ENCODE measurements at places on chromosomes 2 and 18. TPM values are rescaled to one million over a fixed set of nuclear protein-coding genes. Genes with fewer than 3 reads are reported as not detected.

DNA sequence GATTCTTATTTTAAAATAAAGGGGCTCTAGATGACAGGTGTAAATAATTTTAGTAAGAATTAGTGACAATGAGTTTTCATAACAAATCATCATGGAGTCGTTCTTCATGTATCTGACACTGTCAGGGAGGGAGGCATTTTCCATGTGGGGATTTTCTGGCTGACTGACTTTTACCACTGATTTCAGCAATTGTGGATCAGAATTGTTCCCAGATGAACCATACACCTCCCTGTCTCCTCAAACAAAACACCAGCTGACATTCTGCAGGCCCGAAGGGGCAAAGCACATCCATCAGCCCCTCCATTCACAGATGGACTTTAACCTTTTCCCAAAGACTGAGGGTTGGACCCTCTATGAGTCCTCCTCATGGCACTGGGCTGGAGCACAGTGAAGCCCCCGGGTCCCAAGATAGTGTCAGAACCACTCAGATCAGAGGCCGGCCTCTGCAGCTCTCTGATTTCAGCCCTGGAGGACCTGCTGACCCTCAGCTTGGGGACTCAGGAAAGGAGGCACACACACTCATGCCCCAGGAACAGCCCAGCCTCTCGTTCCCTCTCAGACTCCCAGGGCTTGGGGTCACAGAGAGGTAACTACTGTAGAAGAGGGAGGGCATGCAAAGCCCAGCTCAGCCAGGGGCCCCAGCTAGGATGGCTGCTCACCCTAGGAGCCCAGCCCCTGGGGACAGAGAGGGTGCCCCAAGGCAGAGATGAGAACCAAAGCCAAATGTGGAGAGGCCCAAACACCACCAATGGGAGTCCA lies 43.2 kb upstream of the LOXHD1 start:
- no peak overlapping the region for H3K4me3 ChIP-seq
- DNase-seq = no peak
- H3K4me1 ChIP-seq = peaks cover 12% of the 10 kb centered on the region
- no peak overlapping the region for H3K27ac ChIP-seq

DNA sequence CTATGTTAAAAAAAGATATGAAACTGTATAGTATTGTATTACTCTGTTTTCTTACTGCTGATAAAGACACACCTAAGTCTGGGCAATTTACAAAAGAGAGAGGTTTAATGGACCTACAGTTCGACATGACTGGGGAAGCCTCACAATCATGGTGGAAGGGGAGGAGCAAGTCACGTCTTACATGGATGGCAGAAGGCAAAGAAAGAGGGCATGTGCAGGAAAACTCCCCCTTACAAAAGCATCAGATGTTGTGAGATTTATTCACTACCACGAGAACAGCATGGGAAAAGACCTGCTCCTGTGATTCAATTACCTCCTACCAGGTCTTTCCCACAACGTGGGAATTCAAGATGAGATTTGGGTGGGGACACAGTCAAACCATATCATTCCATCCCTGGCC lies 57.0 kb downstream of the NCOA1 start:
- DNase-seq = no peak
- H3K36me3 ChIP-seq = no peaks in the 10 kb centered on the region
- H3K4me3 ChIP-seq = no peak overlapping the region
- H3K27me3 ChIP-seq = no peaks in the 10 kb centered on the region

GRCh38 chr2:237724811-237725478 lies 73.6 kb upstream of the RBM44 start:
- H3K36me3 ChIP-seq = peaks cover 7% of the 10 kb centered on the region
- no peaks in the 10 kb centered on the region for H3K27me3 ChIP-seq
- no peak overlapping the region for H3K4me3 ChIP-seq

GRCh38 chr2:219570924-219571310 lies 422 bp downstream of the OBSL1 start:
- peaks cover 32% of the 10 kb centered on the region for H3K4me1 ChIP-seq
- no peak for DNase-seq
- peaks cover 14% of the 10 kb centered on the region for H3K36me3 ChIP-seq
- H3K4me3 ChIP-seq = peak overlapping the region; percentile 79

- H3K27me3 ChIP-seq = no peaks in the 10 kb centered on the region
- no peak for DNase-seq
- peaks cover 49% of the 10 kb centered on the region for H3K4me1 ChIP-seq
Measured at GRCh38 chr2:237888389-237888788, 29.0 kb downstream of the RAMP1 start.

The CCDC68 gene
- 5.1 TPM for total RNA-seq

The ANKRD30BL gene
- not detected for total RNA-seq

Measured in left ventricle myocardium inferior (tissue), 1 donor.